GM23248 (cell line): ENCODE measurements at places on chromosomes 7 and 10.

DNA sequence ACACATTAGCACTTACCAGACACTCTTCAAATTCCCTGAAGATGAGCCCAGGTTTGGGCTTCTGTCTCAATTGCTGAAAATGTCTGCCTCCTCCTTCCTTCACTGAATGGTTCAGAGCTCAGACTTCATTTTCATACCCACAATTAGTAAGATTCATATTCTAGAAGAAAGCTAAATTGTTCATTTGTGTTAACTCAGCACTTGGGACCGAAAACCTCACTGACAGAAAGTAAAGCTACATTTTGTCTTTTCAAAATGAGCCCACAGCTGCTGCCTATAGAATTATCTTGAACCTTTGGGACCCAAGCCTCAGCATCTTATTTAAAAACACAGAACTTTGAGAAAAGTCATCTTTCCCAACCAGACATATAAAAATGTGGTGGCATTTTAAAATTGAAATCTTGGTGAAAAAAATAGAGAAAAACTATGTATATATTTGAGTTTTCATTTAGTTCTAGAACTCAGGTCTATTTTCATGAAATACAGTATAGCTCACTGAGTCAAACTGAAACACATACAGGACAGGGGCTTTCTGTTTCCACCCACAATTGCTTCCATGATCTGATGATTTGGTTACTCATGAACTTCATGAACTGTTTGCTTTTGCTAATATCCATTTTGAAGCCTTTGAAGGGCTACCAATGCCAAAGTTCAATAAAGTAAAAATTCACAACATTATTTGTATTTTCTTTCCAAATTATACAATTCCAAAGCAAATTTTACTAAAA lies 119.1 kb upstream of the PFKP start:
- no peak overlapping the region for H3K4me3 ChIP-seq
- H3K36me3 ChIP-seq: no peaks in the 10 kb centered on the region
- no peaks in the 10 kb centered on the region for H3K4me1 ChIP-seq

- no peaks in the 10 kb centered on the region for H3K4me1 ChIP-seq
- H3K27ac ChIP-seq: no peak overlapping the region
- H3K36me3 ChIP-seq: no peaks in the 10 kb centered on the region
- H3K27me3 ChIP-seq: no peaks in the 10 kb centered on the region
- H3K4me3 ChIP-seq: no peak overlapping the region
- DNase-seq: no peak
These were observed 544.6 kb upstream of the PHF14 start for GRCh38 chr7:10429031-10429430.

GRCh38 chr7:22563621-22564241 lies 63.7 kb upstream of the STEAP1B start:
- peak; percentile 51 for DNase-seq
- no peaks in the 10 kb centered on the region for H3K36me3 ChIP-seq
- no peak overlapping the region for H3K4me3 ChIP-seq
- no peaks in the 10 kb centered on the region for H3K27me3 ChIP-seq

- peaks cover 42% of the 10 kb centered on the region for H3K4me1 ChIP-seq
- peak overlapping the region; percentile 26 for H3K4me3 ChIP-seq
- peak; percentile 46 for DNase-seq
- no peaks in the 10 kb centered on the region for H3K27me3 ChIP-seq
- no peak overlapping the region for H3K27ac ChIP-seq
These were observed 42.2 kb downstream of the BMPR1A start for GRCh38 chr10:86798611-86799010.

- no peaks in the 10 kb centered on the region for H3K27me3 ChIP-seq
- H3K4me3 ChIP-seq: peak overlapping the region; percentile 74
- H3K4me1 ChIP-seq: 0 out of 2 replicates have a peak, but pooled peaks cover 7% of the 10 kb centered on the region
- peak overlapping the region; percentile 56 for H3K27ac ChIP-seq
- no peaks in the 10 kb centered on the region for H3K36me3 ChIP-seq
- peak; percentile 88 for DNase-seq
These were observed 98.0 kb upstream of the ANLN start for GRCh38 chr7:36291387-36292316.
